ENCODE measurements at places on chromosomes 1 and 21.

DNA sequence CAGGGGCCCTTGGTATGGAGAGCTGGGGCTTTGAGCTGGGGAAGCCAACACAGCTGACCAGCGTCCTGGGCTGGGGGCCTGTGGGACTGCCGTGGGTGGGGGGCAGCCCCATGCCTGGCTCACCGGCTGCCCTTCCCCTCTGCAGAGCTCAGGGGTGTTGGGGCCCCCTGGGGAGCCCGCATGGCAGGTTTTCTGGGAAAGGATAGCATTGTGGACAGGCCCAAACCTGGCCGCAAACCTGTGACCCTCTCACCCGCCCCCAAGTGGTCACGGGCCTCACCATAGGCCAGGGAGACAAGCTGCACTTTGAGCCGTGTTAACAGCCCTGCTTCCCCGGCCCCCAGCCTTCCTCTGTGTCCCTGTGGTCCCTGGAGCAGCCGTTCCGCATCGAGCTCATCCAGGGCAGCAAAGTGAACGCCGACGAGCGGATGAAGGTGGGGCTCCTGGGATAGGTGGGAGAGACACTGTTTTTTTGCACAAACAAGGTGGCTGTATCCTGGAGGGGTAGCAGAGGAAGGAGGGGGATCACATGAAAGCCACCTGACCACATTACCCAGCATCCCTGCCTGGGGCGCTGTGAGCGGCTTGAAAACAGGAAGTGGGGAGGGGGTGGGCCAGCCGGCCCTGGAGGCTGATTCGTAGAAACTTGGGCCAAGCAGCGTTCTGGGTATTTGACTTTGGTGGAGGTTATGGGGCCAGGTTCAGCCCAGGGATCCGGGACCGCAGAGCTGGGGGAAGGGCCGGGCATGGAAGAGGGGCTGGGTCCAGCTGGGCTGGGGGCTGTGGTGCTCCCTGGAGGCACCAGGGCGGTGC is 65.9 kb downstream of the PIK3CD start:
- peak; percentile 61 for DNase-seq

- no peak for DNase-seq
Measured at GRCh38 chr1:119686661-119687060, 25.1 kb upstream of the PHGDH start.

- DNase-seq: no peak
Measured at GRCh38 chr1:53519421-53519820, 60.2 kb downstream of the DMRTB1 start.

DNA sequence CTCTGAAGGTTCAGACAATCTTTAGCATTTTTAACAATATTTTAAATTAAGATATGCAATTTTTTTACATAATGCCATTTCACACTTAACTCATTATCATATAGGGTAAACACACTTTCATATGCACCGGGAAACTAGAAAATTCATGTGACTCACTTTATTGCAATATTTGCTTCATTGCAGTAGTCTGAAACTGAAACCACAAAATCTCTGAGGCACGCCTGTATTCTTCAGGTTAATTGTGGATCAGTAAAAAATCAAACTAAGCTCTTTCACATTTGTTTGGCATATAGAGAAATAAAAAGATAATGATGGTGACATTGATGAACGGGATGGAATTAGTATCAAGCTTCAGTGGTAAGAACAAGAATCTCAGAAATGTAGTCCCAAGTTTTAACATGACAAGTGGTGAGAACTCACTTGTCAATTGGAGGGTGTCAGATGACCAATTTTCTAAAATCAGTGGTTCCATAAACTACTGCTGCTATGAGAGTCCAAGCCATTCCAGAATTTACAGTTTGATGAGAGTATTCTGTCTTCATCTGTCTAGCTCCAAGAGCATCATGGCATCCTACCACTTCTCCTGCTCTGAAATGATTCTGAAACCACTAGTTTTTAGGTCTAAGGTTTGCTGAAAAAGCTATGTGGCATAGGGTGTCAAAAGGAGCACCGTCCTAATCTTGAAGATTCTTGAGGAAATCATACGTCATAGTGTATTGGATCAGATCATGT is 281.0 kb downstream of the PTPRC start:
- DNase-seq: no peak

DNA sequence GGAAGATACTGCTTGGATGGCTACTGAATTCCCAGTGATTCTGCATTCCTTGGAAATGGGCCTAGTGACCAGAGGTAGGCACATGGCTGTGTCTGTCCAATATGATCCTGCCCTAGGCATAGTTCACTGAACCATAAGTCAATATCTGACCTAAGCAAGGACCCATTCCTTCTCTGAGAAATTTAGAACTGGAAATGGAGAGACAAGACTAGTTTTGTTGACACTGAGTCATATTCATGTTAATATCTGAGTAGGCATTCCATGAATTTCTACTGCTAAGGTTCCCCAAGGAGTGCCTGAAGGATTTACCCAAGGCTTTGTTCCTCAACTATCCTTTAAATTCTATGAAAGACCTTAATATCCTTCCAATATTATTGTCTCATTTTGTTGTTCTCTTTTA is 329.8 kb upstream of the BEND5 start:
- no peak for DNase-seq

GRCh38 chr1:165075725-165076370 is 280.7 kb downstream of the LMX1A start:
- peak; percentile 41 for DNase-seq

DNA sequence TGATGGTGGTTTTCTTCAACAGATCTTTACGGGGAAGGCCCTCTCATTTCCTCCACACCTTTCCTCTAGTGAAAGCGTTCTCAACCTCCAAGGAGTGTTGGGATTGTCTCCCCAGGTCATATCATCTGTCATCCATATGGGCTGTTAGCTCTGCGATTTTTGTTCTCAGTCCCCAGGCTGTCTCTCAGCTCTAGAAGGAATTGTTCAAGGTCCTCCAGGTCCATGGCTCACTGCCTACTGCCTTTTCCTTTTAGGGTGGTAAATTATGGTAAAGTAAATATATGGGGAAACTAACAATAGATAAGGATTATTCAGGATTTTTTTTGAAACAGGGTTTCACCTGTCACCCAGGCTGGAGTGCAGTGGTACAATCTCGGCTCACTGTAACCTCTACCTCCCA is 37.6 kb downstream of the ELF3 start:
- DNase-seq: no peak

GRCh38 chr1:182586380-182586779 is 2.7 kb downstream of the RNASEL start:
- no peak for DNase-seq

- DNase-seq: no peak
Measured at GRCh38 chr1:65744731-65745130, 48.0 kb upstream of the PDE4B start.

DNA sequence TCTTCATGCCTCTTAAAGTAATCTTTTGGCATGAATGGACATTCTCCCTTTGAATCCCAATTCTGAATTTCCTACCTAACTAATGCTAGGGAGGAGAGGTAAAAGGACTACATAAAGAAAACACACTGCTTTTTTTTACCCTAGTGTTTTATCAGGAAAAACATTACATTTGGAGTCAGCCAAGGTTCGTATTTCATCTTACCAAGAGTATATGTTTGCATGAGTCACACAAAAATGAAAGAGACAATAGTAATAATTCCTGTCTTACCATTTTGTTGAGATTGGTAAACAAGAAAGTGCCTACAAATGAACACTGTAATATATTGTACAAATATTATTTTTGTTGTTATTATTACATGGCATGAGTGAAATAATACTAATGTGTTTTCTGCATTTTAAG is 112.9 kb upstream of the WARS2 start:
- no peak for DNase-seq

DNA sequence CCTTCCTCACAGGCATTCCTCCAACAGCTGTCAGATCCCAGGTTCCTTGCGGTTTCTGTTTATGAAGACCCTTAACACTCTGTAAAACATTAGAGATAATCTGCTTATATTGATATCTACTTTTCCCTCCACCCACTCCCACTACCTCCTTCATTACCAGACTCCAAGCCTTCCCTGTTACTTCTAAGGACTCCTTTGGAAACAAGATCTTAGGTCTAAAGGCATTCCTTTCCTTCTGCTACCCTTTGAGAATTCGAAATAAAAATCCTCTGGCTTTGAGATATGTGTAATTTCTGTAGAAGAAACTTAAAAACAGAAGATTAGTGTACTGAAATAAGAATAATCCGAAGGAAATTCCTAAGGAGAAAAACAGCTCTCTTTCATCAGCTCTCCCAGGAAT is 23.7 kb upstream of the LYPLAL1 start:
- DNase-seq: no peak

- DNase-seq: no peak
Measured at GRCh38 chr1:238223076-238223640, 332.4 kb upstream of the ZP4 start.

DNA sequence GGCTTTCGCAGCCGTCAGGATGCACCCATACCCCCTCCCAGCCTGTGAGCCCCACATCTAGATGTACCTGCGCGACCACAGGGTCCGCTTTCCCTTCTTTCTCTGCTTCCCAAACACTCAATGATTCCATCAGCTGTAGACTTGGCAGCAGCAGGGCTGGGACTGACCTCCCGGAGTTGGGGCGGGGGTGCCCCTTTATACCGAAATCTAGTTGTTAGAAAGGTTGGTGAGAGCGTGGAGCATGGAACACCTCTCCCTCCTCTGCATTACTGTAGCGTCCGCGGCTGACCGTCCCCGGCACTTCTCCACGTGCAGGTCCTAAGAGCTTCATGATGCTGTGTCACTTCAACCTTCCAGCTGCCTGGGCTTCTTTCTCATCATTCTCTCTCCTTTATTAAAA is 21.1 kb upstream of the ACTRT2 start:
- no peak for DNase-seq

DNA sequence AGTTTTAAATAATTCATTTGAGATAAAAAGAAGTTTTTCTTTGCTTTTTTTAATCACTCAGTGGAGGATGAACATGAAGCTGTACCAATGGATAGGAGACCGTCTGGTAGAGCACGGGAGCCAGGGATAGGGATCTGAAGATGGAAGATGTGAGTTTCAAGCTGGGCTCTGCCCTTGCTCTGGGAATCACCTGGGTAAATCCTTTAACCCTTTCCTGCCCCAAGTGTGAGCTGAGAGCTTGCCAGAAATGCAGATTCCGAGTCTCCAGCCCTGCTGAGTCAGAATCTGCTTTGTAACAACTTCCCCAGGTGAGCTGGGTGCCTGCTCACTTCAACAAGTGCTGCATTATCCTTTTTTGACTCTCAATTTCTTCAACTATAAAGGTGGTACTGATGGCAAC is 44.1 kb downstream of the ERG start:
- no peak for DNase-seq

All from NCI-H1436 (cell line).